Stimulated activated CD8-positive, alpha-beta memory T cell treated with anti-CD3 and anti-CD28 coated beads, Interleukin-2, amount 100 ng/mL, for 1 hour (primary cell): ENCODE measurements at places on chromosomes 3 and 15.

- no peak for DNase-seq
Measured at GRCh38 chr15:57296473-57297162, 79.7 kb upstream of the CGNL1 start.

DNA sequence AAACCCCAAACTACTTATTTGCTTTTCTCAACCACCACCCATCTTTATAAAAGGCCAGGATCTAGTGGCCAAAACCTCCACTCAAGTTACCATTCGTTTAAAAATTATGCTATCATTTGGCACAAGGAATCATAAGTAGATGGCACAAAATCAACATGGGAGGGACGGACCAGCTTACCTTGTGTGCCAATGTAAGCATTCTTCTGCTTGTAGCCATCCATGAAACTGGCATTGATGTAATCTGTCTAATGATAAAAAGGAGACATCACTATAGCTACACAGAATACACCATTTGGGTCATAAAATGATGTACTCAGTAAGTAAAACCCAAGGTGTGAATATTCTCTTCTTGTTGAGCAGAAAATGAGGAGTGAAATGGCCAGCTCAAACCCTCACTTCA lies 28.2 kb upstream of the SIN3A start:
- DNase-seq, result no peak

- no peak for DNase-seq
Measured at GRCh38 chr3:12394569-12395271, 89.6 kb upstream of the TSEN2 start.

DNA sequence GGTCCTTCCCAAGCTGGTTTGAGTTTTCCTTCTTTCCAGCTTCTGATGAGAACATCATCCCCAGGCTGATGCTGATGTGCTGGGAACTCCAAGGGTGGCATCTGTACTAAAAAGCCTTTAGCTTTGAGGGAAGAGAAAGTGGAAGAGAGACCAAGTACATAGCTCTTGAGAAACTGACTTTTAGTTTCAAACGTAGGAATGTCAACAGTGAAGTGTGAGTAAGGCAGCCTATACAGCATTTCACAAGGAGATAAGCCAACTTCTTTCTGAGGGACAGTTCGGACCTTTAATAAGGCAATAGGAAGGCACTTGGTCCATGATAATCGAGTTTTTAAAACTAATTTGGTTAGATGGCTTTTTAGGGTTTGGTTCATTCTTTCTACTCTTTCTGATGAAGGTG lies 53.7 kb downstream of the DLG1 start:
- DNase-seq, result no peak

DNA sequence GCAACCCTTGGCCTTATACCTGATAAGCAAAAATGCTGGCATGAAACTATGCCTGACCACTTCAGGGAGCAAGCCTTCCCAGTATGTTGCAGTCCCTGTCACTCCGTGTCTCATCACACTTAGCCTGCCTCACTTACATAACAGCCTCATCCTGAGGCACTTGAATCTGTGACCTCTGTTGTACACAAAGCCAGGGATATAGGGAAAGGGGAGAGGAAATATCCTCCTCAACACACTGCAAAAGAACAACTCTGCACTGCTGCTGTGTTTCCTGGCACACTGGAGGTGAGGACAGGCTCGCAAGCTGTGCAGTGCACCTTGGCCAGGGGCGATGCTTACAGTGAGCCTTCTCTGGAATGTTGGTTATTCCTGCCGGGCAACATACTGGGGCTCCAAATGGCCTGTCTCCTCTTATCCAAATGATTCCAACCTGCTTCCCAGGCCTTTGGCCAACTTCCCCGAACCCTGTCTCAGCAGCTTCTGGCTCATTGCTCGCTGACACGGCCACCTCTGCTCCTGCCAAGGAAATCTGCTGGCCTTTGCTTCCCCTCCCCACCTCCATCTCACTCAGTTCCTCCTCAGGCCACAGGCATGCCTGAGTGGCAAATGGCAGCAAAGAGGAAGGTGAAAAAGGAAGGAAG lies 109.2 kb downstream of the CD47 start:
- DNase-seq, result no peak

GRCh38 chr3:148204131-148204530 lies 493.6 kb upstream of the AGTR1 start:
- no peak for DNase-seq

DNA sequence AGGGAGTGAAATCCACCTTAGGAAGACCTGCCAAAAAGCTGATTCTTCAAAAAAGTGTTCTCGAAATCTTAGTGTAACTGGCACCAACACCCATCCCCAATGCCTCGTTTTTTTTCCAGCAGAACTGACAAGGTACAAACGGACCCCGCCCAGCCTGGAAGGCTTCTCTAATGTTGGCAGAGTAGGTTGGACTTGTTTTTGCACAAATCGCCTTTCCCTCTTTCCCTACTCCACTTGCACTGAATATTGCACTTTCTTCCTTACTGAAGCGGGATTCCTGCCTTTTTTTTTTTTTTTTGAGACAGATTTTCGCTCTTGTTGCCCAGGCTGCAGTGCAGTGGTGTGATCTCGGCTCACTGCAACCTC lies 544 bp upstream of the TIMMDC1 start:
- no peak for DNase-seq

DNA sequence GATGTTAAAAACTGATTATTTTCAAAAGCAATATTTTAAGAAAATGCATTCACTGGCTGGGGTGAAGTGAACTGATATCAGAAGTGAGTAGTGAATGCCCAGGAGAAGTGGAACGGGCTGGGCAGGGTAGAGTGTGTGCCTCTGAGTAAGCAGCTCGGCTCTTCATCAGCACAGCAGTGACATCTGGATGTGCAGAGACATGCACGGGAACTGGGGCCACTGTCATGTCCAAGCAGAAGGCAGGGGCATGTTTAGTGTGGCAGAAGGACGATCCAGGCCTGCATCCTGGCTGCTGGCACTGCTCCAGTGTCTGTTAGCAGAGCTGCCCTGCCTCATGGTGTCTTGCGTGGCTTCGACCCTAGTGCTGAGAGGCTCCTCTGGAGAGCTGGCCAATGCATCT lies 305.6 kb upstream of the LRRFIP2 start:
- DNase-seq, result no peak

DNA sequence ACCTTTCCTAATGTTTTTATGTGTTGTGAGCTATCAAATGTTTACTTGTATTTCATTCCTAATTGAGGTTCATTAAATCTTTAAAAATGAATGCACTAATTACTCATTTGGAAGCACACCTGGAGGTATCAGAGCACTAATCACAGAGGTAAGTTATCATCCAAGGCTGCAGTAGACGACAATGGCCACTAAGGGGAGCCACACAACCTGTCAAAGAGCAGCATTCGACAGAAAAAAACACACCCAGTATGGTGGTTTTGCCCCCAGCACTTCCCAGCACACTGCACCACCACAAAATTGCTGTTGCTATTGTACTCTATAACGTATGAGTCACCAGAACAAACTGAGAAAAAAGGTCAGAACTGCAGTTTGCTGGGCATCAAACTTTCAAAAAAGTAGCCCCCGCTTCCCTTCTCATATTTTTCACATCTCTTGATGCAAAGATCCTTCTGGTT lies 205.9 kb upstream of the IGF1R start:
- no peak for DNase-seq

GRCh38 chr3:129586746-129587430 lies 19.6 kb downstream of the PLXND1 start:
- DNase-seq, result no peak

DNA sequence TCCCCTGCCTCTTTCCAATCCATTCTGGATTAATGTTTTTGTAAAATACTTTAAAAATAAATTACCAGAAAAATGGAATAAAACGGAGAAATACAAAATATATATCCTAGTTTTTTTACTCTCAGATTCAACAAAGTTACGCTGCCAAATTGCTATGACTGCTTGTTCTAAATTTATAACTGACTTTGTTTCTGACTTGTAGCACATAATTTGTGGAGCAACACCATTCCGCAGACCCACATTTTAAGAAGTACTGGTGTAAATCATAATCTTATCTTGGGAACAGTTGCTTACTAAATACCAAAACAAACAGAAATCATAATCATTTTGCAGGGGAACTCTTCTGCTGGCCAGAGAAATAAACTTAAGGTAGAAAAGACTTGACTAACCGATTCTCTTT lies 339.4 kb upstream of the CBLB start:
- no peak for DNase-seq

DNA sequence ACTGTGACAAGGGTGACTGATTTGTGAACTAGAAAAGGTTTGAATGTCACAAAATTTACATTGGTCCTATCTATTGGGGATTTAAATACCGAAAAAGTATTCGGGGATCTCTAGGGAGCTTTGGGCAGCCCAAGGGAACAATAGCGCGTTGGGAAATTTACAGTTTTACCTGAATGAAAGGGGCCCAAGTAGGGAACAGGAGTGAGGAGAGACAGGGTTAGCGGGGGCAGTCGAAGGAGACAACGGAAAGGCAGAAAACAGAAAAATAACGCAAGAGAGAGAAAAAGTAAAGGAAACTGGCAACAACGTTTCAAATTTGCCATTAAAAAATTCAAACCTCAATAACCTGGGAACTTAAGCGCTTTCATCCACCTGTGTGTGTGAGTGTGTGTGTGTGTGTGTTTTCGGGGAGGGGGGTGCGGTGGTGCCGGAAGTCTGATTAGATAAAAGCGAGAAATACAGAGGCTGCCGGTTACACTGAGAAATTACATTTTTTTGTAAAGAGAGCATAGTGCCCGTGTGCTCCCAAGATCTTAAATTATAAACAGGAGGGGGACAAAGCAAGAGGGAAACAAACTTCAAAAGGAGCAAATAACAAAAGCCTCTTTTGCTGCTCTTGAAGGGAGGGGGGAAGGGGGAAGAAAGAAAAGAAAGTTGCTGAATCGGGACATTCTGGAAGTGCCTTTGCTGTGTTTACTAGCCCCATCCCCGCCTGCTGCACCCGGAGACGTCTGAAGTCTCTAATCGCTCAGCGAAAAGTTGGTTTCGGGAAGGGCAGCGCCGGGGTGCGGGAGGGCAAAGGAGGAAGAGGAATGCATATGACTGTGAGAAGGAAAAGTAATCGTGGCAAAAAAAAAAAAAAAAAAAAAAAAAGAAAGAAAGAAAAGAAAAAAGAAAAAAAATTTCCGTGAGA lies 721 bp upstream of the ZIC1 start:
- no peak for DNase-seq

- DNase-seq, result no peak
Measured at GRCh38 chr3:22296601-22297000, 545.6 kb upstream of the ZNF385D start.

GRCh38 chr15:63923993-63924950 lies 90.5 kb upstream of the HERC1 start:
- DNase-seq, result no peak

- no peak for DNase-seq
Measured at GRCh38 chr3:152241142-152242017, 27.3 kb upstream of the MBNL1 start.

DNA sequence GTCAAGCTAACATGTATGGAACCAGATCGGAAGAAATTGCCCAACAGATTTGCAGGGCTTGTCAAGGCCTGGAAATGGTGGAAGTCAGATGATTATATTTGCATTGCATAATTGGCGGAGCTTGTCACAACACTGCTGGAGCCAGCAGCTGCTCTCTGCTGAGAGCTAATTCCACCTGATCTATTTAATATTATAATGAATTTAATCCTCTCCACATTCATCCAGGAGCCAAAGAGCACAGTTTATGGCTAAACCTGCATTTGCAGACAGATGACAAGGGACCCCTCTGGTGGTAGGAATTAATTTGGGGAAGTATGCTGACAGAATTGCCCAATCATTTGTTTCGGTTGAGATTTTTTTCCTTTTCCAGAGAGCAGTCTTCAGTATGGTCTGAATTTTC lies 730.2 kb downstream of the TUSC7 start:
- no peak for DNase-seq

DNA sequence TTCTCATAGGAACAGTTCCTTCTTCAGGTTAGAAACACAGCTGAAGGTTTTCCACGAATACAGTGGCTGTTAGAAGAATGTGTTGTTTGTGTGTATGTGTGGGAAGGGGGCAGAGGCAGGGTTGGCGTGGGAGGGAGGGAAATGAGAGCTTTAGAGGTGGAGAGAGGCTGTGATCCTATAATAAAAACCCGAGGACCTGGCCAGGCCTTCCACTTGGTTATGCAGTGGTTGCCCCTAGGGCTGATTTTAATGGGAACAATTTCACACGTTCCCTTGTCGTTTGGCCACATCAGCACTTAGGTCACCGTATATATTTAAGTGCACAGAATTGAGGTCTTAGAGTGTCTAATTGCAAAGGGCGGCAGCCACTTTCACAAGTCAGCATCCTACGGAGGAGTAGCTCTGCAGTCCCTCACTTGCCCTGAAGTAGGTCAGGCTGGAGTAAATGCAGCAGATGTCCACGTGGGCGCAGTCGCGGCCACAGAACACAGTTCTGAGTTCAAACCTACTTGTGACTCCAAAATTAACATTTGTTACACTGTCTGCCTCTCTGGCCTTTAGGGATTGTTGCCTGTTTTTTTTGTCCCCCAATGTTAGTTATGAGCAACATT lies 85.6 kb downstream of the PDCD6IP start:
- DNase-seq, result no peak

DNA sequence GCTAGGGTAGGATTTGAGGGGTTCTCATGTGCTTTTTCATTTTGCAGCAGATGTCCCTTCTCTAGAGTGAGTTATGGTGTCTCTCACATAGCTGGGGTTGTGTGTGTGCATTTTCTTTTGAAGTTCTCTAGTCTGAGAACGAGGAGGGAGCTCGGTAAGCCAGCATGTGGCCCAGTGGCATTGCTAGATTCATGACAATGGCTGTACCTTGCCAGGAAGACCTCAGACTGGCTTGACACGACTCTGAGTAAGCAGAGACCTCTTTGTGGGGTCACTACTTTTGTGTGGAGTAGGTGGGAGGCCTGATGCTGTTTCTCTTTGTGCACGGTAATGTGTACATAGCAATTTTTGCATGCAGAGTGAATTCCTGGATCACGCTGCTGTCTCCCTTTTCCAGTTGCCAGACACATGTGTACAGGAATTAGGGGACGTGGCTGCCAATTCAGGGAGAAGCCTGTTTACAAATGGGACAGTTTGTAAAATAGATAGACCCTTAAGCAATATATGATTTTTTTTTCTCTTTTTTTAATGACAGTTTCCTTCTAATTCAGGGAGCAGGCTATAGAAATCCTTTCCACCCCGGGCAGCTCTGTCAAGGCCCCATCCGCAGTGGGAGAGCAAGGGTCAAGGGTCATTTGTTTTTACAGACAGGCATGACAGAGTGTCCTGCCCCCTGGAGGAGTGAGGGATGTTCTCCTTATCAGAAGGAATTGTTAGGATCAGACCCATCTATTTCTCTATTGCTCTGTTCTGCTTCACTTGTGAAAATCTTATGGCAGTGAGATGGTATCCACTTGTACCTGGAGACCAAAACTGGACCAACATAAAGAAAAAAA lies 4.6 kb downstream of the CACNA1D start:
- no peak for DNase-seq

GRCh38 chr15:67225336-67225735 lies 29.1 kb downstream of the AAGAB start:
- DNase-seq, result no peak

GRCh38 chr15:43908516-43909050 lies 81.8 kb downstream of the WDR76 start:
- DNase-seq, result no peak

DNA sequence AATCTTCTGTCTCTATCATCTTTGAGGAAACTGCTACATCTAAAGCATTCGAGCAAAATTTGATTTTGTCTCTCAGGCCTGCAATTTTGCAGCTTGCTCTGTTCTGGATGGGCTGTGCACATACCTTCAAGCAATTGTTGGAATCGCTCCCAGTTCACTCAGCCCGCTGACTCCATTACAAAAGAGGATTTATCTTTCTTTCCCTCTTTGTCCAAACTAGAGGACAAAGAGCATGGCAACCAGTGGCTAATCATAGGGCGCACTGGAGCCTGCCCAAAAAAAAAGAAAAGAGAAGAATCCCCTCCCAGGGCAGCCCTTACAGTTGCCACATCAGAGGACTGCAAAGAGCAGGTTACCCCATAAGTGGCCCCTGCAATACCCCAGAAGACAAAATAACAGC lies 49.0 kb upstream of the DUT start:
- no peak for DNase-seq
